NCI-H2171 (cell line): ENCODE measurements at places on chromosomes 16 and 17.
A peak's percentile ranks its signal among the peaks of the same experiment; 100 is the strongest.

DNA sequence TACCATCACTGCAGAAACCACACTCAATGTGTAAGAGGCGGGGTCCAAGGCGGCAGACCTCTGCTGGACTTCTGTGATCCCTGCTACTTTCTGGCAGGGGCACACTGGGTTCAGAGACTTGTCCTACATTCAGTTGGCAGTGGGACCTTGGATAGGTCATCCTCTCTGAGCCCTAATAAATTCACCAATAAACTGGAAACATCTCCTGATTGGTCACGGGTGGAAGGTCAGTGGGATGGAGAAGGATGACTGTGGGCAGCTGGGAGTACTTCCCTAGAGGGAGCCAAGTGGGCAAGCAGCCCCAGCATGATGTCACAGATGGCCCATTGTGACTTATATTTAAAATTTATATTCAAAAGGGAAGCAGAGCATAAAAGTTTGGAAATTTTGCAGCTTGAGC lies 49.7 kb downstream of the RNF112 start:
- no peak for DNase-seq

DNA sequence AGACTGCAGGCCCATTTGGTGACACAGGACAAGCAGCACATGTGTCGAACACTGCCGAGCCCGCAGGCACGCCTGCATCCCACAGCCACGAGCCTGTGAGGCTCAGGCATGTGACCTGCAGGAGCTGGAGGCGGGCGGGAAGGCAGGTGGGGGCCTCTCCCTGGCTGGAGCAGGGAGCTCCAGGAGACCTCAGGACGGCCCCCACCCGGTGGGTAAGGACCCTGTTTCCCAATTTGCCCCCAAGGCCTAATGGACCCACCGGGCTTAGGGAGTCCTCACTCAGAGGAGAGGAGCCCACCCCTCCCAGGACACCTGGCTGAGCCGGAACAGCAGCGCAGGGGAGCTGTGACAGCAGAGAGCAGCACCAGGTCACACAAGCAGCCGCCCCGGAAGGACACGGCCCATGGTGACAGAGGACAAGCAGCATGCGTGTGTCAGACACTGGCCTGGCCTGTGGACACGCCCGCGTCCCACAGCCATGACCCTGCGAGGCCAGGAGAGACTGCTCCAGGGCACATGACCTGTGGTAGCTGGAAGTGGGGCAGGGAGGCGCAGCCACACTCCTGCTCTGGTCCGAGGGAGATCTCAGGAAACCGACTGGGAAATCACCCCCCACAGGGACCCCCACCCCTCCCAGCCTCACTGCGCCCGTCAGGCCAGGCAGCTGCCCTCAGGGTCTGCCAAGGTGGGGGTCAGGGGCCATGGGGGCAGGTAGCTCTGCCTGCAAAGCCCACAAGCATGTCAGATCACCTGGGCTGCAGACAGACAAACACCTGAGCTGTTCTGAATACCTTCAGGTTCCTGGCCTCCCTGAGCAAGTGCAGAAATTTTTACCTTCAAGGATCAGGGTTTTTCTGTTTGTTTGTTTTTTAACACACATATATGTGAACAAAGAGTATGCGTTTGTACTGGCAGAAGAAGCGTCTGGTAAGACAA lies 2.4 kb downstream of the SPSB3 start:
- DNase-seq = no peak

GRCh38 chr17:39750131-39751015 lies 12.6 kb downstream of the GRB7 start:
- DNase-seq = no peak

- no peak for DNase-seq
Observed at GRCh38 chr17:50513495-50513894, 5.3 kb downstream of the MYCBPAP start.

GRCh38 chr17:34920676-34921075 lies 40.6 kb downstream of the CCT6B start:
- DNase-seq = no peak

- DNase-seq = no peak
Observed at GRCh38 chr16:88345721-88346560, 36.8 kb upstream of the ZNF469 start.

- DNase-seq = peak; percentile 89
Observed at GRCh38 chr17:32596628-32597027, 109.8 kb downstream of the CDK5R1 start.

DNA sequence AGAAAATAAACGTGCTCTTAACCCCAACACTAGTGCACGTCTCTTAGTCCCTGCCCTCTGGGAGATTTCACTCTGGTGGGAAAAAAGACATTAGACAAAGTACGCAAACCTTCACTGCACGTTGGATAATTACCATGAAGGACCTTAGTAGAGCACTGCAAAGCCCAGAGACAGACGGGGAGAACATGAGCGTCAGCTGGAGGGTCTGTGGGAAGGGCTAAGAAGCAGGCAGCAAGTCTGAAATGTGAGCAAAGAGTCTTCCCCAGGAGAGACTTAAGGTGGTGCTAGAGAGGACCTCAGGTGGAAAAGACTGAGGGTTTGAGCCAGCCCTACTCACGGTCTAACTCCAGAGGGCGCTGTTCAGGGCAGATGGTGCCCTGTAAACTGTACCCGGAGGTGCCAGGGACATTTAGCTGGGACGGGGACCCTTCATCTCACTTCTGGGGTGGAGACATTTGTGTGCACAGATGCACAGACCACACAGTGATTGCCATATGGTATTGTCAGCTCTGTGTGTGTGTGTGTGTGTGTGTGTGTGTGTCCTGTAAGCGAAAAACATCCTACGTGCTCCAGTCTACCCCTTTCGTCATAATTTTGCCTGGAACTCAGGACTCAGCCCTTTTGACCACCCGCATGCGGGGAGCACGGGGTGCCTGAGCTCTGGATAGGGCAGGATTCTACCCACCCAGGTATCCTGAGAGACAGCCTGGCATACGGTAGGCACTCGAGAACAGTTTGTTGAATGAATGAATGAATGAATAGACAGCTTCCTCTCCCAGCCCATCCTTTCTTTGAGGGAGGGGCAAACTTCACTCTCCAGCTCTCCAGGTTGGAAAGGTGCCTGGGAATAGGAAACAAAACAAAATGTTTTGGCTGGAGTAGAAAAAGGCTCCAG lies 10.1 kb upstream of the STAC2 start:
- peak; percentile 91 for DNase-seq

DNA sequence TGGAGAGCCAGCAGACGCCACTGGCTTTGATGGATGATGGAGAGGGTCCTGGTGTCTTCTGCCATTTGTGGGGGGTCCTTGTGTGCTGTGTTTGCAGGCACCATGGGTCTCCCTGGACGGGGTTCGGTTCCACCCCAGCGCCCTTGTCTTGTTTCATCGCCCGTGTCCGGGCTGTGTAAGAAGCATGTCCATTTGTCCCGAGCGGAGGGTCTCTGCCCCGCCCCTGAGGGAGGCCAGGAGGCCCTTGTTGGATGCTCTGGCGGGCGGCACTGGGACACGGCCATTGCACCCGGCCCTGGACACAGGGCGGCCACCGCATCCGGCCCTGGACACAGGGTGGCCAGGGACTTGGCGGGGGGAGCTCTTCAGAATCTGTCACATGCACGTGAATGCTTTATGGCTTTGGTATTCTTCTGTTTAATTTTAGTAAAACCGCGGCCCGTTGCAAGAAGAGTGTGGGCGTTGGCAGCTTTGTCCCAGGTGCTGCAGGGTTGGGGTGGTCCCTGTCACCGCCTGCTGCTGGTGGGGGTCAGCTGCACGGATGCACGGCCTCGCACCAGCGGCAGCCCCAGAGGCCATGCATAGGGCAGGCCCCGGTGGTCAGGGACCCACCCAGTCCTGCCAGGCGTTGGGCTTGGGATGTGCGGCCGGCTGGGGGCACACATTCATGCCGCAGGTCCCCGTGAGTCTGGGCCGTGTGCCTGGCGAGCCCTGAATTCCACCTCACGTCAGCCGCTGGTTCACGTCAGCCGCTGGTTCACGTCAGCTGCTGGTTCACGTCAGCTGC lies 21.0 kb upstream of the ZNF750 start:
- DNase-seq = no peak

GRCh38 chr17:58320570-58321323 lies 7.8 kb downstream of the TSPOAP1 start:
- no peak for DNase-seq

DNA sequence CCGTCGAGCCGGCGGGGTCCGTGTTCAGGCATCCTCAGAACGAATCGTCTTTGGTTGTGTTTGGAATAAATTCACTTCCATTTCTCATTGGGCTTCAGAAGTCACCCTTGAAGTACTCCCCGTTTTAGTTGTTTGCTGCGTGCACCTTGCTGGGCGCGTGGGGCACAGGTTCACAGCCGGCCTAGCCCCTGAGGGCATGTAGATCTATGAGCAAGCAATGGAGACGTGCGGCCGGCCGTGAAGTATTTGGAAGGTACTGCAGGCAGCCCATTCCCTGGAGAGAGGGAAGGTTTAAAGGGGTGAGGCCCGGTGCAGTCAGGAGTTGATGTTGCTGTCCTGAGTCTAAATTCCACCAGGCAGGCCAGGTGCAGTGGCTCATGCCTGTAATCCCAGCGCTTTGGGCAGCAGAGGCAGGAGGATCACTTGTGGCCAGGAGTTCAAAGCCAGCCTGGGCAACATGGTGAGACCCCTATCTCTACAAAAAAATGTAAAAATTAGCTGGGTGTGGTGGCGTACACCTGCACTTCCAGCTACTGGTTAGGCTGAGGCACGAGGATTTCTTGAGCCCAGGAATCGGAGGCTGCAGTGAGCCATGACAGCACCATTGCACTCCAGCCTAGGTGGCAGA lies 714 bp downstream of the ACSF3 start:
- no peak for DNase-seq

DNA sequence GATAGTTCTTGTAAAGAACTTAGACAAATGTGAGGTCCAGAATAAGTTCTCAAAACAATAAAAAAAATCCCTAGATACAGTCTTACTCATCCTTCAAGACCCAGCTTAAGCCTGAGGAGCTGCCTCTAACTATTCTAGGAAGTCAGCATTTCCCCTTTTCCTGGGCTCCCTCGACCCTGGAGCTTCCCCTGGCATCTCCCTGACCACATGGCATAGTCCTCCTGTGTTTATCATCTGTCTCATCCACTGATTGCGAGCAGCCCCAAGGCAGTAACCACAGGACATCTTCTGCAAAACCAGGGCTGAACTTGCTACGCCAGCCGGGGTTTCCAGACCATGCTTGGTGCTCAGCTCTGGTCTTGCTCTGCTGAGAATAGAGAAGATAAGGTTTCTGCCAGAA lies 36.7 kb upstream of the NLRP1 start:
- no peak for DNase-seq

DNA sequence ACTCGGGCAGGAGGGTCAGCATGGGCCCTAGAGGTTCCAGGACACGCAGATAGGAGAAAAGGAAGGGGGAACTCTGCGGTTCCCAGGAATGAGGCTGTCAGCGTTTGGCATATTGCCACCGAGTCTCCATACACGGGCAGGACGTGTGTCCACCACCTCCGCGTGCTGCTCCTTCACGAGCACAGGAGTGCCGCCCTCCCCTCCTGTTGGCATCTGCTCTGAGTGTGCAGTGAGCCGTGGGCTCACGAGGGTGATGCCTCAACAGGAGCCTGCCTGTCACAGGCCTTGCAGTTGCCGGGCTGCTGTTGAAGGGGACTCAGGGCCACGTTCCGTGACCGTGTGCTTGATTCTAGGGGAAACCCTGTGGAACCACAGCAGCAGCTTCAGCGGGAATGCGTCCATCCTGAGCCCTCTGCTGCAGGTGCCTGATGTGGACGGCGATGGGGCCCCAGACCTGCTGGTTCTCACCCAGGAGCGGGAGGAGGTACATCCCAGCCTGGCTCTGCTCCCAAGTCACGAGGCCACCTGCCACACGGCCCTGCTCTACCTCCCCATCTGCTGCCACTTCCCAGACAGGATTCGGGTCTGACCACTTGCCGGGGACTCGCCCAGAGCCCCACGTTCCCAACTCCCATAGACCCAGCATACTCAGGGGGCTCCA lies 14.6 kb downstream of the RGS11 start:
- DNase-seq = peak; percentile 59

GRCh38 chr16:50606431-50607050 lies 58.3 kb downstream of the NKD1 start:
- no peak for DNase-seq

GRCh38 chr17:64920026-64920418 lies 744 bp upstream of the LRRC37A3 start:
- no peak for DNase-seq

DNA sequence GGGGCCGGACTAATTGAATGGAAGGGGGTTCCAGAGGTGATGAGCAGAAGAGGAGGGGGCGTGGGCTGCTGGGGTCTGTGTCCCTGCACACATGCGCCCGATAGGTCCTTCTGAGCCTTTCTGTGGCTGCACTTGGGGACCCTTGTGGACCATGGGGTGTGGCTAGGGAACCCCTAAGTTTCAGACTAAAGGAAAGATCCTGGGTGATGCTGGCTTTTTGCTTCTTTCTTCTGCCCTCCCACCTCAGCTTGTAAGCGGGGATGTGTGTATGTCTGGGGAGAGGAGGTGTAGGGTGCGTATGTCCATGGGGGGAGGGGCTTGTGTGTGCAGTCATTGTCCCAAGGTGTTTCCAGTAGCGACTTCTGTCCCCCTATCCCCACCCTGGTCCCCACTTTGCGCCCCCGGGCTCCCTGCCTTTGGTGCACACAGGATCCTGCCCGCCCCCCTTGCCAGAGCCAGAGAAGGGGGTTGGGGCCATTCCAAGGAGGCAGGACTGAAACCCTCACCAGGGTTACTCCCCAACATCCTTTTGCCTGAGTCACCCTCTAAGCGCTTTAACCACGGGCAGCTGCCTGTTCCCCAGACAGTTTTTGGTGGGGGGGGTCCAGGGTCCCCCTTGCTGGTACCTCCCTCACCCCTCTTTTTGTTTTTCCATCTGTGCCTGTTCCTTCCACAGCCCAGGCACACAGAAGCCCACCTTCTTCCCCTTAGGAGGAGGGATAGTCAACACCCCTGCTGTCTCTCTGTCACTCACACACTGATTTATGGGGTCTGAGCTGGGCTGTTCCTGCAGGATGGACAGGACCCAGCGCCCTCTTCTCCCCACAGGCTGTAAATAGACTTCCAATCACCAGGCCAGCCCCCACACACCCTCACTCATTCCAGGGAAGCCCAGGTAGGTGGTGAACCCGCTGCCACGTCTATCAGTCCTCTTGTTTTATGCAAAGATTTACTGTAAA lies 83.2 kb downstream of the ARHGAP23 start:
- no peak for DNase-seq

DNA sequence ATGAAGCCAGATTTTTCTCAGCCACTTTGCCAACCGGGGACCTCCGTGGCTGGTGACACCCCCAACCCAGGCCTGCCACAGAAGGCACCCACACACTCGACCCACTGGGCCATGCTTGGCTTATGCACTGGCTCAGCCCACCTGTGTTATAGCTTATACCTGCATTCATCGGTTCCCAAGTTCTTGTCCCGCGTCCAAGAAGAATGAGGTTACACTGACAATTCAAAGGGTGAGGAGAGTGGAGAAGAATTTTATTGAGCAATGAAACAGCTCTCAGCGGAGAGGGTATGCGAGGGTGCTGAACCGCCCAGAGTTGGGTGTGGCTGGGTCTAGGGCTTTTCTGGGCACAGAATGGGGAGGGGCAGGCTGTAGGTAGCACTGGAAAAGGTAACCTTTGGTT lies 22.2 kb upstream of the CDH15 start:
- DNase-seq = peak; percentile 12

DNA sequence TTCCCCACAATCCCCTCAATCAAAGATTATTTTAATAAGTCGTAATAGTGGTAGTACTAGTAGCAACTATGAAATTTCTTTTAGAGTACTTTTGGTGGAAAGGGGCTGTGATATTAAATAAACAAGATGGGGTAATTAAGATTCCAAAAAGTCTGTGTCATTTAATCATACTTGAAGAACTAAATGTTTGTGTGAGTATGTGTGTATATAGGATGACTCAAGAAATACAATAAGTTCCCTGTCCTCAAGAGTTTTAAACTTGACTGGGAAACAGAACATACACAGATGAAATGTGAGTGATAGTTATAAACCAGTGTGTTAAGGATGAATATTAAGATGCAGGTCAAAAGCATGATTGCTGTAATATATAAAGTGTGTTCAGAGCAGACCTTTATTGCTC lies 2.3 kb downstream of the ALDH3A2 start:
- no peak for DNase-seq
